ENCODE measurements at places on chromosomes 2 and 18.

DNA sequence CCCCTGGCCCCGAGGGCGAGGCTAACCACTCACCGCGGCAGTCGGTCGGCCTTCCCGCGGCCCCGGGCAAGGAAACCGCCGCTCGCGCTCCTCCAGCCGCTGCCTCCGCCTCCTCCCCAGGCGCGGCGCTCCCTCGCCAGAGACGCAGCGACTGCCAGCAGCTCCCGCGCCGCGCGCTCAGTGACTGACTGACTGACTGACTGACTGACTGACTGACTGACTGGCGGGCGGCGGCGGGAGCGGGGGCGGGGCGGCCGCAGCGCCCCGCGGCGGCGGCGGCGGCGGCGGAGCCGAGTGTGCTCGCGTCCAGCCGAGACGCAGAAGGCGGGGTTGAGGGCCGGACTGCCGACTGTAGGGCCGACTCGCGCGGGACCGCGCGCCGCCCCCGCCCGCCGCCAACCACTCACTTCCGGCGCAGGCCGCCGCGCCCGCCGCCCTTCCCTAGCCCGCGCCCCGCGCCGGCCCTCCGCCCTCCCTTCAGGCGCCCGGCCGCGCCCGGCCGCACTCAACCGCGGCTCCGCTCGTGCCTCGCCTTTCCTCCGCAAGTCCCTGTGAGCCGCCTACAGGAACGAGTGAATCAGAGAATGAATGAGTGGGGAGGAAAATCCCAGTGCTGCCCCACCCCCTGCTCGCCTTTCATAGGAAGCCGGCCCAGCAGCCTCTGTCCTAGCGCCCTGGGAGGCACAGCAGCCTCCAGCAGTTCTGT, at the start of gene RAPH1:
RAPH1 (minus strand) TSS at position 224 of the 706 bp plus-strand sequence. CDS start 39,948 bp downstream, outside the sequence.
- peak; percentile 87 for DNase-seq

GRCh38 chr2:102137138-102137537, 5.4 kb upstream of the IL1R1 start:
- DNase-seq = no peak

GRCh38 chr2:15218423-15219086, 342.6 kb downstream of the NBAS start:
- no peak for DNase-seq

DNA sequence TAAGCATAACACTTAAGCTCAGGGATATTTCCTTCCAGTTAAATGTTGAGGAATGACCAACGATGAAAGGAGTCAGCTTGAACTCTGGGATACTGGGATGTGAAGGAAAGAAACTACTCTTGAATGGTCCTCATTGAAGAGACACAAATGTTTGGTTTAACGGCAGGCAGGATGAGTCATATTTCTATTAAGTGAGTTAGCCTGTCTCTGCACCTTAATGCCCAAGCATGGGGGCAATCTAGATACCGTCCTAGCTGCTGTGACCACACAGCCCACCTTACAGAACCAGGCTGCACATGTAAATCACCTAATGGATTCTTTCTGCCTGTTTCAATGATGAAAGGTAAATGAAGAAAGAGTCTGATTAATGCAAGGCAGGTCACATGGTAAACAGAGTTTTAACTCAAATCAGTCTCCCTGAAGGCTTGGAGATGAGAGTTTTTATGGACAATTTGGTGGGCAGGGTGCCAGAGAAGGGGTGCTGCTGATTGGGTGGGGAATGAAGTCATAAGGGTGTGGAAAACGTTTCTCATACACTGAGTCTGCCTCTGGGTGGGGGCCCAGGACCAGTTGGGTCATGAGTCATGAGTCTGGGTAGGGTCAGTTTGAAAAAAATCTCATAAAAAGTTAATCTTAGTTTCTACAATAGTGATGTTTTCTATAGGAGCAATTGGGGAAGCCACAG, 144.6 kb upstream of the MMADHC start:
- DNase-seq = no peak

- no peak for DNase-seq
These were observed 261.6 kb upstream of the RASGRP3 start for GRCh38 chr2:33214857-33215256.

- DNase-seq = no peak
These were observed 36.9 kb upstream of the KLF7 start for GRCh38 chr2:207202645-207203044.

DNA sequence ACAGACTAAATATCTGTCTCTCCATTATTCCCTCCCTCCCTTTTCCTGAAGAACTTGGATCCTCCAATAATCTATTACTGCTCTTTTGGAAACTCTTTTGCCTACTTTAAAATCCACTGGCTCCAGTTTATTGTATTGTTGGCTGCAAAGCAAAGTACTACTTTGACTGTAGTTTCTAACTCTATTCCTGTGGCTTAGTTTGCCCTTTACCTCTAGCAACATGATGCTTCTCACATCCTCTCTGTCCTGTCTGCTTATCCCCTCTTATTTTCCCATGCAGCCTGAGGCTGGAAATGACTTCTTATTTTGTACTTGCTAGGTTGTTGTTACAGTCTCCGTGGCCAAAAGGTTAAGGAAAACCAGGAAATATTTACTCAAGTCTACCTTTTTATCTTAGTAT, 26.8 kb downstream of the PDK1 start:
- DNase-seq = no peak

DNA sequence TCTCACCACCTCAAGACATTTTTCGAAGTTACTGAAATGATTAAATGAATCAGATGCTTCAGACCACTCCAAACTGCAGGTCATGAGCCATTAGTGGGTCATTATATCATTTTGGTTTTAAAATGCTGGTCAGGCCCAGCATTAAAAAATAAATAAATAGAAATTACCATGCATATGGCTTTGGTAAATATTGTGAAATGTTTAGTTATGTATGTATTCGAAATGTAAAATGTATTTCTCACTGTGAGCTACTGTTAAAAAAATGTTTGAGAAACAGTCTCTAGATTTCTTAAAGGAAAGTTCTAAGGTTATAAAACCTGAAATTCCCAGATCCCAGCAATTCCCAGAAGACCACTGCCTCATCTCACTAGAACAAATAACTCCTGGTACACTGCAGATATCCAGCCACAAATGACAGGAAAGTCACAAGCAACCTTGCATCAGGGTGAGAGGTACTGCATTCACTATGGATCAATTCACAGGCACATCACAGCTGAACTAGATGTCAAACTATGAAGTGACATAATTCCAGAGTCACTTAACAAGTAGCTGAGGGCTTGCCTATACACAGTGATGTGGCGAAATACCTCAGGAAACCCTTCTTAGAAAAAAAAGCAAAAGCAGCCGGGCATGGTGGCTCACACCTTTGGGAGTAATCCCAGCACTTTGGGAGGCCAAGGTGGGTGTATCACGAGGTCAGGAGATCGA, 46.6 kb downstream of the FAM228A start:
- DNase-seq = no peak

DNA sequence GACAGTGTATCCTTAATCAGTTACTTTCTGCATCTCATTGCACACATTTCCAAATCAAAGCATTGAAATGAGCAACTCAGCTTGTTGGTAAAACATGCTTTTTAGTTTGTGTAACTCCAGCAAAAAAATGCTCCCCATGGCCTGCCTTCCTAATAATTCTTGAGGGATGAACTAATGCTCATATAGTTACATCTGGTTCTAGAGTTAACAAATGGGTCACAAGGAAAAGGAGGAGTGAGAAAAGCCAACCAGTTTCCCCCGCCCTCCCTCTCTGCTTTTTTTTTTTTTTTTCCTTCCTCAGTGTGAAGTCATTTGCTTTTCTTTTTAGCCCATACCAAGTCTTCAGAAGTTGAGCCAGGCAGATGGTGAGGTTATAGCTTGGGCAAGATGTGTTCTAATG, 231.7 kb downstream of the MTX2 start:
- DNase-seq = peak; percentile 37

DNA sequence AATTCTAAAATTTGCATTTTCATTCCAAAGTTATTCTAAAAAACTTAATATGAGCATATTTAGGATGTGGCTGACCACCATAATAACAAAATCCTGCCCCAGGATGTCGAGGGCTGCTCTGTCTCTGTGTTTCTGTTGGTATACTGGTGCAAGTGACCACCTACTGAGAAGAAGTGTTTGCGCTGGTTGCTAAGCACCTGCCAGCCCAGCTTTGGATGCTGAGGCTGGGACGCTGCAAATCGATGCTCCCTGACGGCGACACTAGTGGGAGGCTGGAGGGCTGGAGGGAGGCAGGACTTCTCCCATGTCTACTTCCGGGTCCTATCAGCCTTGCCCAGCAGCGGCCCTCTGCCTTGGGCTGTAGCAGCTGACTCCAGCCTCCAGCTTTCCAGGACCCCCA, 45.0 kb downstream of the LAMA1 start:
- DNase-seq = no peak

DNA sequence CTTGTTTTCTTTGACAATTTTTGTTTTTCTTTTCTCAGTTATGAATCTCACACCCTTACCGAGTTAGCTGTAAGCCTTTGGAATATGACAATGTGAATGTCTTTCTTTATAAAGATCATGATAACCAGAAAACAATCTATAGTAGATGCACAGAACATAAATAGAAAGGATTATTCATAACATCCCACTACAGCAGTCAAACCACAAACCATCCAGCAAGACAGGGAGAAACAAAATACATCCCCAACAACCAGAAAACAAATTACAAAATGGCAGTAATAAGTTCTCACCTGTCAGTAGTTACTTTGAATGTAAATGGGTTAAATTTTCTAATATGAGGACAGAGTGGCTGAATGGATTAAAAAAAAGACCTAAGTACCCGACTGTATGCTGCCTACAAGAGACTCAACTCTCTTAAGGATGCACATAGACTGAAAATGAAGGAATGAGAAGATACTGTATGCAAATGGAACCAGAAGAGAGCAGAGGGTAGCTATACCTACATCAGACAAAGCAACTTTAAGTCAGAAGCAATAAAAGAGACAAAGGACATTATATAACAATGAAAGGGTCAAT, 124.6 kb downstream of the ZNF532 start:
- DNase-seq = no peak

DNA sequence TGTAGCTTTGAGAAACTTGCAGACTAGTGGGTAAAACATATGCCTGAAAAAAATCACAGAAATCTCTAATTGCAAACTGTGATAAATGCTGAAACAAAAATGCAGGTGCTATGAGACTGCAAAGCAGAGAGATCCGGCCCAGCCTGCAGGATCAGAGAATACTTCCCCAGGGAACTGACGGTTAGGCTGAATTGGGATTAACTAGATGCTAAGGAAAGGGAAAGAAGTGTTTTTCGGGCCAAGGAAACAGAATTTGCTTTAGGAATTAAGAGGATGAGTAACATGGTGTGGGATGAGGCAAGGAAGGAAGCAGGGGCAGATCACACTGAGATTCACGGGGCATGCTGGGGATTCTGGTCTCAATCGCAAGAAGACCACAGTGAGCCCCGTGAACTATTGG, 71.5 kb downstream of the OSBPL6 start:
- DNase-seq = no peak

- no peak for DNase-seq
These were observed 170.1 kb downstream of the DCC start for GRCh38 chr18:52510139-52510538.

GRCh38 chr2:27131429-27131828, 3.0 kb downstream of the PREB start:
- no peak for DNase-seq

DNA sequence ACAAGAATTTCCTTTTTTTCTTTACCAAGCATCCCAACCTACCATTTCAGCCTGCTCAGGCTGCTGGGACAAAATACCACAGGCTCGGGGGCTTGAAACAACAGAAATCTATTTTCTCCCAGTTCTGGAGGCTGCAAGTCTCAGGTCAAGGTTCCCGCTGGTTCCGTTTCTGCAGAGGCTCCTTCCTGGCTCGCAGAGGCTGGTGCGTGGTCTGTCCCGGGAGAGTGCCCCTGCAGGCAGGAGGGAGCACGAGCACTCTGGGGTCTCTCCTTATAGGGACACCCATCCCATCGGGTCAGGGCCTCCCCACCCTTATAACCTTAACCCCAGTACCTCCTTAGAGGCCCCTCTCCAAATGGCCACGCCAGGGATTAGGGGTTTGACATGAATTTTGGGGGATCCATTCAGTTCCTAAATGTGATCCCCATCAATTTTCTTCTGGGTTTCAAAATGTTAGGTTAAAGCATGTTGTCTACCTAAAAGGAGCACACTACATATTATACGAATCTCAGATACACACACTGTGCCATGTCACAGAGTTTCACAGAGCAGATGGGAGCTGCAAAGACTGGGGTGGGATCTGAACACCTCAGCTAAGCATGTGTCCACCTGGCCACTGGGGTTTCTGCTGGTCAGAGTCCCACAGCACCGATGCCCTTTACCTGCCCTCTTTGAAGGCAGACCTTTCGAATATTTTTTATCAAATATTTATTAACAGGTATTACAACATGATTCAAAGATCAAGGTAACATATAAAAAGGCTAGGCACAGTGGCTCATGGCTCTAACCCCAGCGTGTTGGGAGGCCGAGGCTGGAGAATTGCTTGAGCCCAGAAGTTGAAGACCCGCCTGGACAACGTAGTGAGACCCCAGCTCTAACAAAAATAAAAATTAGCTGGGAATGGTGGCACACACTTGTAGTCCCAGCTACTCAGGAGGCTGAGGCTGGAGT, 17.6 kb upstream of the ADI1 start:
- DNase-seq = peak; percentile 35

GRCh38 chr2:181754105-181754504, 73.8 kb upstream of the NEUROD1 start:
- DNase-seq = no peak

- DNase-seq = peak; percentile 97
These were observed 370.8 kb upstream of the NT5C1B start for GRCh38 chr2:18959952-18960717.

DNA sequence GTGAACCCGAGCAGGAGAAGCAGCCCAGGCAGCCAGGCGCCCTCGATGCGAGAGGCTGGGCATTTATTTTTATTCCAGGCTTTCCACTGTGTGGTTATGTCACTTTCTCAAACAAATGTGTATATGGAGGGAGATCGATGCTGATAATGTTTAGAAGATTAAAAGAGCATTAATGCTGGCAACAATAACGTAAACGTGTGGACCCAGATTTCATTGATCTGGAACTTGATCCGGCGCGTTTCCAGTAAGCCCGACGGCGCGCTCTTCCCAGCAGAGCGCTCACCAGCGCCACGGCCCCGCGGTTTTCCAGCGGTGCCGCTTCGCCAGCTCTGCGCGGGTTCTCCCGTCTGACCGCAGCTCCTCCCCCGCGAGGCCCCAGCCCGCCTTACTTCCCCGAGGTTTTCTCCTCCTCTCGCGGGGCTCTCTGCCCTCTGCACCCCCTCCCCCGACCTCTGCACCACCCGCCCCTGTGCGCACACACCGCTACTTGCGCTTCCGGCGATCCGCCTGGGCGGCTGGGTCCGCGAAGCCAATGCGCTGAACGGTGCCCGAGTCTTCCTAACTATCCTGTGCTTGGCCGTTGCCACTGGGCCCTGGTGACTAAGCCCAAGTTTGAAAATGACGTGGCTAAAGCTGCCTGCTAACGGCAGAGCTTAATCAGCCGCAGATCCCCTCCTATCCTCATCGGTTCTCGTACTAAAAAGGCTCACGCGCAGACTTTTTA, 6.1 kb downstream of the ONECUT2 start:
- DNase-seq = no peak

- DNase-seq = no peak
These were observed 198.6 kb downstream of the MEMO1 start for GRCh38 chr2:31812051-31812798.
